HS-27A (cell line): ENCODE measurements at places on chromosomes 13 and 19.

- peak; percentile 12 for DNase-seq
Observed at GRCh38 chr19:29263305-29264135, 50.6 kb upstream of the UQCRFS1 start.

DNA sequence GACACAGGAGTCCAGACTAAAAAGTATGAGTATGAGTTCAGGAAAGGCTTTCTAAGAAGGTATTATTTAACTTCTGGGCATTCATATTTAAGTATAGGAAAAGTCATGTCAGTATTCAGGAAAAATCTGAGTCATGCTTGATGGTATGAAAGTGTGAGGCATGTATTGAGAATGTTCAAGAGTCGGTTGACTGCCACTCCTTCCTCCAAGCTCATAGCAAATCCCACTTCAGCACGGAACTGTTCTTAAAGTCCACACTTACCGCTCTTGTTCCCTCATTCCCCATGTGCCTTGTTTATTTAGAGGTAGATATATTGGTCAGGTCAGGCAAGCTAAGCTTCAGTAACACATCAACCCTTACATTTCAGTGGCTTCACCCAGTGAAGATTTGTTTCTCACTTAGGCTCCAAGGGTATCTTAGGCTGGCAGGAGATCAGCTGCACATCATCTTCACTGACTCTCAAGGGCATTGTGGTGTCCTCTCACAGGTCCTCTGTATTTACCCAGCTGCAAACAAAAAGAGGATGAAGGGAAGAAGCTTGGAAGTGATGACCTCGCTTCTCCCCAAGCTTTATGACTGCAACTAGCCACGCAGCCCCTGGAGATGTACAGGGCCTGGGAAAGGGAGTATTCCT is 1189.2 kb downstream of the EFNB2 start:
- DNase-seq = no peak

DNA sequence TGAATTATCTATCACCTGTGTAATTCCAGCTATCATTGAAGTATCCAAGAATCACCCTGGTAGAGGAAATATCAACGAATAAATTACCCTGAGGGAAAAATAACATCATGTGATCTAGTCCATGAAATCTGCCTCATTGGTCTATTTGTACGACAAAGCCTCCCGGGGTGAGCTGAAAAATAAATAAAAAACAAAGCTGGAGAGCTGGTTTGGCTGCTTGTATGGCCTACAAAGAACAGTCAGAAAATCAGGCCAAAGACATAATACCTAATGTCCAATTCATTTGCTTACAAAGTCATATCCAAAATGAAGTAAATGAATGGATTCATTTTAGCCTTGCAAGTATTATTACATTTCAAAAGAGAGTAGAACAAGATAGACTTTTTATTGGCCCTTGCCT is 449.9 kb downstream of the KLF12 start:
- DNase-seq = no peak

- DNase-seq = no peak
Observed at GRCh38 chr13:110391273-110391672, 84.2 kb downstream of the COL4A2 start.

DNA sequence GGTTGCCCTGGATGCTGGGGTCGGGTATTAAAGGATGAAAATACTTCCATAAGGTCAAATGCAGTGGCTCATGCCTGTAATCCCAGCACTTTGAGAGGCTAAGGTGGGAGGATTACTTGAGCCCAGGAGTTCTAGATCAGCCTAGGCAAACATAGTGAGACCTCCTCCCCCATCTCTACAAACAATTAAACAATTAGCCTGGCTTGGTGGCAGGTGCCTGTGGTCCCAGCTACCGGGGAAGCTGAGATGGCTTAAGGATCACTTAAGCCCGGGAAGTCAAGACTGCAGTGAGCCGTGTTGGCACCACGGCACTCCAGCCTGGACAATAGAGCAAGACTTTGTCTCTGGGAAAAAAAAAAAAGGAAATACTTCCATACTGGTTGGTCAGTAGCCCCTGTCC is 1.5 kb downstream of the KLK11 start:
- no peak for DNase-seq

DNA sequence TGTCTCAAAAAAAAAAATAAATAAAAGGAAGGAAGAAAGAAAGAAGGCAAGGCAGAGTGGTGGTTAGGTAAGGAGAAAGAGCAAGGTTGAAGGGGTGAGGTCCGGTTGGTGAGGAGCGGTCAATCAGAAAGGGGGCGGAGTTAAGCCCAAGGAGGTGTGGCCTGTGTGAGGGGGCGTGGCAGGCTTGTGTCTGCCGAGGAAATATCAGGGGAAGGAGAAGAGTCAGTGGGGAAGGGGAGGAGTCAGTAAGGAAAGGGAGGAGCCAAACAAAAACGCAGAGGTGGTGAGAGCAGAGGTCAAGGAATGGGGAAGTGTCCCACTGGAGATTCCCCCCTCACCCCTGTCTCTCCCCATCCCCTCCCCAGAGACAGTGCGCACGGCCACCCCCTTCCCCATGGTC is 5.9 kb downstream of the CACNG7 start:
- no peak for DNase-seq

GRCh38 chr19:30799865-30800755 is 427.9 kb downstream of the ZNF536 start:
- no peak for DNase-seq

GRCh38 chr13:36919833-36920615 is at the start of gene SMAD9:
Gene SMAD9, minus strand, starts transcription at chr13:36920238. Its CDS starts 40,549 bp downstream, at chr13:36879689.
- DNase-seq = no peak

- no peak for DNase-seq
Observed at GRCh38 chr19:9786342-9786741, 17.8 kb upstream of the ZNF846 start.

DNA sequence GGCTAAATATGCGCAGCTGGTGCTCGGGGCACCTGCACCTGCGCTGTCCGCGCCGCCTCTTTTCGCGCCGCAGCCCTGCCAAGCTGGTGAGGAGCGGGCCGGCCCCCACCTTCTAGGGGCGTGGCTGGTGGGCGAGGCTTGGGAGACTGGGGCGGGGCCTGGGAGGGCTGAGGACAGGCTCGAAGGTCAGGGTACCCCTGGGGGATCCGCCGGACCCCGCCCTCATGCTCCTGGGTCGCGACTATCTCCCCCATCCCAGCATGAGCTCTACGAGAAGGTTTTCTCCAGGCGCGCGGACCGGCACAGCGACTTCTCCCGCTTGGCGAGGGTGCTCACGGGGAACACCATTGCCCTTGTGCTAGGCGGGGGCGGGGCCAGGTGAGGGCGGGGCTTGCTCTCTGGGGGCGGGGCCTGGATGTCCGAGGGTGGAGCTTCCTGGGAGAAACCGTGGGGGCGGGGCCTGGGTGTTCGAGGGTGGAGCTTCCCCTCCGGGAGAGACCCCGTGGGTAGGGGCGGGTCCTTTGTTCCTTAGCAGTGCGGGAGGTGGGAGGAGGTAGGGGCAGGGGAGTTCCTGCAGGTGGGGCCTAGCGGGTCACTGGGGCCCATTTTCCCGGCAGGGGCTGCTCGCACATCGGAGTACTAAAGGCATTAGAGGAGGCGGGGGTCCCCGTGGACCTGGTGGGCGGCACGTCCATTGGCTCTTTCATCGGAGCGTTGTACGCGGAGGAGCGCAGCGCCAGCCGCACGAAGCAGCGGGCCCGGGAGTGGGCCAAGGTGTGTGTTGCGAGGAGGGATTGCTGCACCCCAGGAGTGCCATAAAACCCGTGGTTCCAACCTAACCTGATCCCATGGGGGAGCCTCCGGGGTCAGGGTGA is 19.7 kb downstream of the PNPLA6 start:
- DNase-seq = no peak

DNA sequence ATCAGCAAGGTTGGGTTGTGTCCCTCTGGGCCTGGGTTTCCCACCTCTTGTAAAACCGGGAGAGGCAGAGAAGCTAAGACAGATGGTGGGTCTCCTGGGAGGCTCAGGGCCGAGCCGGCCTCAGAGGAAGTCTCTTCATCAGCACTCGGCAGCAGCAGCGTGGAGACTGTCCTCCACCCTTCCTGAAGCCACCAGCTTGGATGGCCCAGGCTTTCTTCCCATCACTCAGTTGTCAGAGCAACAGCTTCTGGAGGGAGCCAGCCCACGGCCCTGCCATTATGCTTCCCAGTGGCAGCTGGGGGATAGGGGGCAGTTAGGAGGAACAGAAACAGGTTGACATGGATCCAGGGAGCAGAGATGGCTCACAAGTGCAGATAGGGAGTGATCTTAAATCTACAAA is 191.0 kb downstream of the KATNAL1 start:
- no peak for DNase-seq

- DNase-seq = no peak
Observed at GRCh38 chr13:41821238-41821594, 139.7 kb downstream of the VWA8 start.

GRCh38 chr19:46193678-46194077 is 35.9 kb upstream of the IGFL1 start:
- DNase-seq = no peak

DNA sequence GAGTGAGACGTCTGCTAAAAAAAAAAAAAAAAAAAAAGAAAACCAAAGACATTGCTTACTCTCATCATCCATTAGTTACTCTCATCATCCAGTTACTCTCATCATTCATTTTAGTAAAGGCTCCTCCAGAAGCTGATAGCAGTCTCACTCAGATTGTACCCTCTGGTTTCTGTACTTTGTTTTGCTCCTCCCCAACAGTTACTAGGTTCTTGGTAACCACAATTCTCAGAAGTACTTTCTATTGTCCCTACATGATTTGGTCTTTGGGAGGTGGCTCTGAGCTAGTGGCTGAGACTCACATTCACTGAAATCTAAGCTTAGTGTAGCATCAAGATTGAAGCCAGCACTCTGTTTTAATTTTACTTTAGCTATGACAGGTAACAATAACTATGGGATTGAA is 14.3 kb downstream of the ERICH4 start:
- DNase-seq = no peak
